ENCODE measurements at places on chromosomes 16 and 17.

GRCh38 chr16:1455190-1456171, 11.1 kb upstream of the CCDC154 start:
- DNase-seq = no peak

DNA sequence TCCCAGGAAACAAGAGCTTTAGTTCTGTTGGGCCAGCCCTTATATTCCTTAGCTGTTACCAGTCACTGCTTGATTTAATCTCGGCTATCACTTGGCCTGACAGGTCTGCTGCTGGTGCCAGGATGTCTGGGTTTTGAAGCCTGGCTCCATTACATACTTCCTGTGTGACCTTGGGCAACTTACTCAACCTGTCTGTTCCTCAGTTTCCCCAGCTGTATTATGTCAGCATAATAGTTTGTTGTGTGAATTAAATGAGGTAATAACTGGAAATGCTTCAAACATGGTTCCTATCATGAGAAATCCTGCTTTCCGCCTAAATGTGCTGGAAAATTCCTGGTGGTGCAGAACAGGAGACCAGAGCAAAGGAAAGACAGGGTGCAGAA, 50.6 kb upstream of the STH start:
- no peak for DNase-seq

GRCh38 chr17:60311936-60312335, 80.0 kb downstream of the USP32 start:
- no peak for DNase-seq

GRCh38 chr16:72845322-72846020, 202.5 kb downstream of the ZFHX3 start:
- no peak for DNase-seq

GRCh38 chr16:22008215-22009059, 526 bp downstream of the MOSMO start:
- peak; percentile 39 for DNase-seq
